ENCODE measurements at places on chromosomes 4 and X. TPM values are rescaled to one million over a fixed set of nuclear protein-coding genes. Genes with fewer than 3 reads are reported as not detected.

DNA sequence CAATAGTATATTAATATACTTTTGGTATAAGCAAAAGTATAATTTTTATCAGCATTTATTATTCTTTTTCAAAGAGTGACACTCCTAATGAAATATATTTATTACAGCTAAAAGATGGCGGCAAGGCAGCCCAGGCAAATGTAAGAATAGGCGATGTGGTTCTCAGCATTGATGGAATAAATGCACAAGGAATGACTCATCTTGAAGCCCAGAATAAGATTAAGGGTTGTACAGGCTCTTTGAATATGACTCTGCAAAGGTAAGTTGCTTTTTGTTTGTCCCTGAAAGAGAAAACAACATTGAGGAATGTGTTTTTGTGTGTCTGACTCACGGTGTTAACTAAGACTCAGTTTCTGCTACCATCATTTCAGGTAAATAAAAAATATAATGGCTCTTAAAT, 71.9 kb downstream of the PDLIM5 start:
- no peak for ATAC-seq

GRCh38 chr4:179486570-179487335, 2044.5 kb upstream of the AGA start:
- ATAC-seq, result no peak

DNA sequence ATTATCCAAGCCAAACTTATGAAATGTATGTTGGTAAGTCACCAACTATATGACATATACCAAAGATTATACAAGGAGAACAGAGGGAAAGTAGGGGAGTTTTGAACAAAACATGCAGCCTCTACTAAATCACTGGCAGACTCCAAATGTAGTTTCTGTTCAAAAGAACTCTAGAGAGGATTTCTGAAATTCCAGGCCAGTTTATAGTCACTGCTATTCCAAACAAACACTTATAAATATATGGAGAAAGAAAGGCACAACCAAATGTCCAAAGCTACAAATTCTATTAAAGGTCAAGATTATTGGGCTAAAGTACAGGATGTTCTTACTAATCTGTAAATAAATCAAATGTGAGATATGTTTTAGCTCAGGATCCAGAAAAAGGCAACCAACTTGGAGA, 2.7 kb upstream of the LRCH2 start:
- no peak for ATAC-seq

ITIH6 gene
- total RNA-seq, result not detected

CTAG1B gene
- not detected for total RNA-seq
